ENCODE measurements at places on chromosomes 12 and 14.

- DNase-seq, result peak; percentile 25
Measured at GRCh38 chr14:76396714-76397187, 20.8 kb downstream of the ESRRB start.

- DNase-seq, result no peak
Measured at GRCh38 chr12:99250091-99250490, 397.5 kb upstream of the GARIN6 start.

DNA sequence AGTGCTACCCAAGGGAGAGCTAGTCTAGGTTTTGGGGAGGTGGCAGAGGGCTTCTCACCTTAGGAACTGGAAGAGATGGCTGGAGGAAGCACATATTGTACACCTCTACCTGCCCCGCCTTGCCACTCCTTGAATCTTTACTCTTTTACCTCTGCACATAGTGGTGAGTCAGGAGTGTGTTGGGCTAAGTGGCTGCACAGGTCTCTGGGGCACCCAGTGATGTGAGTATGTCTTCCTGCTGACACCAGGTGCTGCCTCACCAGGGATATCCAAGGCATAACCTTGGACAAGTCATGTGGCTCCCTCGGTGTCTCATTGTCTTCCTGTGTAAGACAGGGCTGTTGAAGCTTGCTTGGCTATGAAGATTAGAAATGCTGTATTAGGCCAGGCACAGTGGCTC, 19.8 kb upstream of the CABP1 start:
- DNase-seq, result no peak

GRCh38 chr12:114767906-114768722, 84.1 kb upstream of the TBX3 start:
- no peak for DNase-seq

GRCh38 chr12:30934811-30935210, 8.3 kb downstream of the TSPAN11 start:
- DNase-seq, result no peak

- peak; percentile 79 for DNase-seq
Measured at GRCh38 chr12:129927316-129927900, 23.6 kb upstream of the TMEM132D start.

GRCh38 chr12:131782061-131782460, 46.1 kb upstream of the MMP17 start:
- no peak for DNase-seq

- no peak for DNase-seq
Measured at GRCh38 chr14:104432611-104433231, 146.8 kb upstream of the C14orf180 start.
